ENCODE measurements at places on chromosomes 5 and 9.

DNA sequence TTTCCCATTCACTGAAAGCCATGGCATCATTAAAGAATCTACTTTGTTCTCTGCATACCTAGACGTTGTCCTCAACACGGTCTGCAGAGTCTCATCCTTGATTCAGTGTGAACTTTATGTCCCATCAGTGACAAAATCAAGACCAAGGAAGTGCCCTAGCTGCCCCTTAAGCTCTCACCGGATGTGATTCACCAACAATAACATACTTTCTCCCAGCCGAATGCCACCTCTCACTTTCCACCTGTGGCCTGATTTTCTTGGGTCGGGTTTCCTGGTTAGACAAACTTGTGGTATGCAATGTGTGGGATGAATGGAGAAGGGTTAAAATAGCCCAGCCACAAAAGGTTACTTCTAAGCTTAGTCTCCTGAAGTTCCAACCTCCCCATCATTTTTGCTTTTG, 145.3 kb upstream of the PAPPA start:
- DNase-seq = no peak

GRCh38 chr5:169272731-169273427, 28.1 kb downstream of the SLIT3 start:
- DNase-seq = no peak

GRCh38 chr5:54007827-54008777, 302.3 kb downstream of the ARL15 start:
- no peak for DNase-seq

- no peak for DNase-seq
These were observed 13.6 kb upstream of the ERMP1 start for GRCh38 chr9:5846501-5846921.

DNA sequence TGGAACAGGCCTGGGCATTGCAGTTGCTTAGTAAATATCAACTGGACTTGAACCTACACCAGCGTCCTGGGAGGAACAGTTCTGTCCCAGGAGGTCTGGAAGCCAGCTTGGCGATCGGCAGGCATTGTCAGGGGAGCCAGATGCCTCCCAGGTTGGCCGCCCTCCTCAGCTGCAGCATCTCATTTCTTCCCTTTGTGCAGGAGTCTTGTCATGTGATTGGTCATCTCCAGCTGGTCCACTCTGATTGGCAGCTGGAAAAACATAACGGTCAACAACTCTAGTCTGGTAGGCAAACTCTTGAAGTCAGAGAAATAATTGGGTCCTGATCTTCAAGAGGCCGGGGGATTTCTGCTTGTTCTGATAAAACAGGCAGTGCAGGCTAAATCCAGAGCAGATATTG, 29.6 kb upstream of the NCS1 start:
- DNase-seq = no peak

DNA sequence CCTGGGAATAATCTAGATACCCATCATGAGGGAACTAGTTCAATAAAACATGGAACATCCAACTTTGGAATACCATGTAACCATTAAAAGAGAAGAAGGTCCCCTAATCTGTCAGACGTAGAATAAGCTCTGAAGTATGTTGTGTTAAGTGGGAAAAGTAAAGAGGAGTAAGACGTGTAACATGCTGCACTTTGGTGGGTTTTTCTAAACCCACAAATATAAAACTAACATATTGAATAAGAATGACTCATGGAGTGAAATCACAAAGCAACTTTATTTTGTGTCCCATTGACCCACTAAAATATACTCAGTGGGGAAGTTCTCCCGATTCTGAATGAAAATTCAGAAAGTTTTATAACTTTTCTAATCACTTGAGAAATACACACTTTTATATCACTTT, 67.9 kb upstream of the PIK3R1 start:
- no peak for DNase-seq

DNA sequence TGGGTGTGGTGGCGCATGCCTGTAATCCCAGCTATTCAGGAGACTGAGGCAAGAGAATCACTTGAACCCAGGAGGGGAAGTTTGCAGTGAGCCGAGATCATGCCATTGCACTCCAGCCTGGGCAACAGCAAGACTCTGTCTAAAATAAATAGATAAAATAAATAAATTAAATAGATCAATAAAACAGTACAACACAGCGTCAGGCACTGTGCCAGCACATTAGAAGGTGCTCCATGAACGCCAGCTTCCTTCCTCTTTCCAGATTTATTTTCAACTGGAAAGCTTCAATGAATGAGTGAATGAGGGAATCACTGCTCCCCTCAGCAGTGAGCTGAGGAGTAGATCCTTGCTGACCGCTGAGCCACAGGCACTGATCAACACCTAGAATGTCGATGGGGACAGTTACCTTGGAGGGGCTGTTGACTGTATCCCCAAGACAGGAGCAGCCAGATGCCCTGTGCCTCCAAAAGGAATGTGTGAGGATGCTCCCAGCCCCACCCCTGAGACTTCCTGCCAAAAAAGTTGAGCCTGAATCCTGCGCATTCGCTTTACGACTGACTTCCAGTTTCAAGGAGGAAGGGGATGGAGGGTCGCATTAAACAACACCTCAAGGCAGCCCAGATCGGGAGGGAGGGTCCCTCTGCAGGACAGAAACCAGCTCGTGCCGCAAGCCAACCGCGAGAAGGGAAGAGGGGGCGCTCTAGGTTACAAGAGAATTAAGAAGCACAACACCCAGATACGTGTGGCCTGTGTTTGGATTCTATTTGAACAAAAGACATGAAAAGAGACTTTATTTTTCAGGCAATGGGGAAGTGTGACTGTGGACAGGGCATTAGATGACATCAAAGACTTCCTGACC, 54.0 kb upstream of the CNOT6 start:
- no peak for DNase-seq

GRCh38 chr9:89543111-89543510, 45.2 kb upstream of the SEMA4D start:
- DNase-seq = no peak

DNA sequence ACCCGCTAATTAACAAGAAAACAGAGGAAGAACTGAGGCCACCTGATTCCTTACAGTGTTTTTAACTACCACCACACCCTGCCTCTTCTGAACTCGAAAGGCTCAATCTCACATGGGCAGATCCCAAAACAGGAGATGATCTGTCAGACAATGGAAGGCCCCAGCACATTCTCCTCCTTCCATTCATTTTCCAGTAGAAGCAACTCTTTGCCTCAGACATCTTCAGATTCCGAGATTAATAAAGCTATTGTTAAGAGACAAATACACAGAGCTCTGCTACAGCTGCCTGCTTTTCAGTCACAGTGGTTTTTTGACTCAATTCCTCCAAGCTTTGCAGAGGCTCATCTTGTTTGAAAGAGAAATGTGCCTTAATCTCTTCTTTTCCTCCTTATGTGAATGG, 127.2 kb upstream of the ADAMTSL1 start:
- no peak for DNase-seq

GRCh38 chr9:80387828-80388227, 816.1 kb downstream of the TLE4 start:
- no peak for DNase-seq

DNA sequence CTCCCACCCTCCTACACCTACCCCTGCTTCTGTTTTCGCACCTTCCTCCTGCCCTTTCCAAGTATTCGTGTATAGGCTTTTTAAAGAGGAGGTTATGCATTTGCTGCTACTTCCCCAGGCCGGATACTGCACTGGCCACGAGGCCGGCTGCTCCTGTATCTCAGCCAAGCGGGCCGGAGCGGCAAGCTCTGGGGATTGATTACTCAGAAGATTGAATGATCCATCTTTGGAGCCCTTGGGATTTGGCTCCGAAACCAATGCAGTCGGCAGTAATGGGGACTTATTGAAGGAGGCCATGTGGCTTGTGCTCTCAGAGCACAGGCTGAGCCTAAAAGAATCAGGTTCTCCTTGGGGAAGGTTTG, 405.3 kb downstream of the TLE4 start:
- no peak for DNase-seq

- no peak for DNase-seq
These were observed 145.6 kb downstream of the XRCC4 start for GRCh38 chr5:83222906-83223305.

- DNase-seq = no peak
These were observed 1046.2 kb downstream of the CDH12 start for GRCh38 chr5:21806943-21807342.

DNA sequence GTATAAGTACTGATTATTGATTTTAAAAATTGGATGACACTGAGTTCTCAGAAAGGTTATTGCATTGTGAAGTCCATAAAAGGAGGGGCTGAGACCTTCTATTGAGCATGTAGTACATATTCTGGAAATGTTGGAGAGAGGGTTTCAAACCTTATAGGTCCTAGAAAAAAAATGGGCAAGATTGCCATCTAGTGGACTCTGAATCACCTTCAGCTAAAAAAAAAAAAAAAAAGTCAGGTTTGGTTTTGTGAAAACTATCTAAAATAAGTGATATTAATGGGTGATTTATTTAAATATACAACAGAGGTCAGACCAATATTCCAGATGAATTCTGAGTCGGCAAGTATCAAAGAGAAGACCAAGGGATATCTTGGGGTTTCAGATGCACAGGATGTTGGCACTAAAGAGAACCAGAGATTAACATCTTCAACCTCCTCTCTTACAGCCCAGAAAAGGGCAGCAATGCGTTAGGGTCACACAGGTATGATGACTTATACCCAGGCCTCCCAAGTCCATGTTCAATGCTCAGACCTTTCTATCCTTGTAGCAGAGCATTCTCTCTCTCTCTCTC, 109.8 kb upstream of the NMUR2 start:
- no peak for DNase-seq

DNA sequence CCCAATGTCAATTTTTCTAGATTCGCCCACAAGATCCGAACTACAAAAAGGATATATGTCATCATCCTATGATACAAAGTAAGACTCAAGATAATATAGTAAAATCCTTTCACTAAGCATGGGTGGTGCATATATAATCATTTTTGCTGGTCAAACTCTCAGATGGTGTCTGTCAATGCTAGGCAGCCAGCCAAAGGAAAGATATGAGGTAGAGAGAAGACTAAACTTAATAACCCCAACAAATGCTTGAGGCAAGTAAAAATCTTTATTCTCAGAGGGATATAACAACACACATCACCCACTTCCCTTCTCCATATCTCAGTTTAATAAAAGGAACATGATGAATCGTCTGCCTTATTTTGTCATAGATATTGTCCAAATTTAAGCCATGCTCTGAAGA, 841.2 kb upstream of the DMAC1 start:
- DNase-seq = no peak

DNA sequence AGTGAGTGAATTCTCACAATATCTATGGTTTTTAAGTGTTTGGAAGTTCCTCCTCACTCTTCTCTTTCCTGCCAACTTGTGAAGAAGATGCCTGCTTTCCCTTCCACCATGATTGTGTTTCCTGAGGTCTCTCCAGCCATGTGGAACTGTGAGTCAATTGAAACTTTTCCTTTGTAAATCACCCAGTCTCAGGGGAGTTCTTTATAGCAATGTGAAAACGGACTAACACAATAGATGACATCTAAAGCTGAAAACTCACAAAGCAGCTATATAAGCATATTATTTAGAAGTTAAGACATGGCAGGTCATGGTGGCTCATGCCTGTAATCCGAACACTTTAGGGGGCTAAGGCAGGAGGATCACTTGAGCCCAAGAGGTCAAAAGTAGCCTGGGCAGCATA, 130.2 kb downstream of the ARRDC3 start:
- no peak for DNase-seq

DNA sequence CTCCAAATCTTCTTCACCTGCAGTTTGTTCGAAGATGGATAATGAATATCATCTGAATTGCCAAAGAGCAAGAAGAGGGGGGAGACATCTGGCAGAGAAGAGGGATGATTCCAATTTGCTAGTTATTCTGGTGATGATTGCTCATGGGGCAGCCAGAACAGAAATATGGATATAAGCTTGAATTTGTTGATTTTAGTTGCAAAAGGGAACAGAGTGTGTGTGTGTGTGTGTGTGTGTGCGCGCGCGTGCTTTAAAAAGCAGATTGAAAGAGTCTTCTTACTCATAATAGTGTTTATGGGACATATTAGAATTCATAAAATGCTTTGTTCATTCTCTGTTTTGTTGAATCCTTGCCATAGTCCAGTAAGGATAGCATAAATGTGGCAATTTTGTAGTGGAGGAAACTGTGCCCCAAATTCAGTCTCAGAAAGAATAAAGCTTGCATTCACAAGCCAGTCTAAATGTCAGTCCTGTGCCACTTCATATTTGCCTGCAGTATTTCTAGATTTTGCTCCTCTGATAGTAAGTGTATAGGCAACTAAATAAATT, 436.3 kb upstream of the KLF4 start:
- DNase-seq = no peak

DNA sequence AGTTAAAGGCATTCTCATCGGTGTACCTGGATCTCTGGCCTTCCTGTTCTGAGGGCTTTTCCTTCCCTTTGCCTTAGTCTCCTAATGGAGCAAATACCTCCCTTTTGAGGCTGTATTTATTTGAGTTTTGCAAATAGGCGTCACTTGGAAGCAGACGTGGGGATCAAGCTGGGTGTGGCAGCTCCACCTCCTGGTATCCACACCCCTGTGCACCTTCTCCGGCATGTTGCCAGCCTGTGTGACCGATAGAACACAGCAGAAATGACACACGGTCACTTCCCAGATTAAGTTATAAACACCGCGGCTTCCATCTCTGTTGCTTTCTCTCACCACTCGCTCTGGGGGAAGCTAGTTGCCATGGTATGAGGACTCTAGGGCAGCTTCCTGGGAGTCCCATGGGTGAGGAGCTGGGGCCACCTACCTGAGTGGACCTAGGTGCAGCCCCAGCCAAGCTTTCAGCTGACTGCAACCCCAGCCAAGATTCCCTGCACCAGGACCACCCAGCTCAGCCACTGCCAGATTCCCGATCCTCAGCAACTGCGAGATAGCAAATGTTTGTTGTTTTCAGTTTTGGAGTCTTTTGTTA, 214.4 kb upstream of the MVB12B start:
- DNase-seq = no peak

GRCh38 chr5:133433641-133434040, 178.7 kb downstream of the FSTL4 start:
- no peak for DNase-seq

- no peak for DNase-seq
These were observed 33.2 kb upstream of the DMXL1 start for GRCh38 chr5:119037496-119038215.

- DNase-seq = no peak
These were observed 466.0 kb downstream of the CAAP1 start for GRCh38 chr9:26426551-26427131.

DNA sequence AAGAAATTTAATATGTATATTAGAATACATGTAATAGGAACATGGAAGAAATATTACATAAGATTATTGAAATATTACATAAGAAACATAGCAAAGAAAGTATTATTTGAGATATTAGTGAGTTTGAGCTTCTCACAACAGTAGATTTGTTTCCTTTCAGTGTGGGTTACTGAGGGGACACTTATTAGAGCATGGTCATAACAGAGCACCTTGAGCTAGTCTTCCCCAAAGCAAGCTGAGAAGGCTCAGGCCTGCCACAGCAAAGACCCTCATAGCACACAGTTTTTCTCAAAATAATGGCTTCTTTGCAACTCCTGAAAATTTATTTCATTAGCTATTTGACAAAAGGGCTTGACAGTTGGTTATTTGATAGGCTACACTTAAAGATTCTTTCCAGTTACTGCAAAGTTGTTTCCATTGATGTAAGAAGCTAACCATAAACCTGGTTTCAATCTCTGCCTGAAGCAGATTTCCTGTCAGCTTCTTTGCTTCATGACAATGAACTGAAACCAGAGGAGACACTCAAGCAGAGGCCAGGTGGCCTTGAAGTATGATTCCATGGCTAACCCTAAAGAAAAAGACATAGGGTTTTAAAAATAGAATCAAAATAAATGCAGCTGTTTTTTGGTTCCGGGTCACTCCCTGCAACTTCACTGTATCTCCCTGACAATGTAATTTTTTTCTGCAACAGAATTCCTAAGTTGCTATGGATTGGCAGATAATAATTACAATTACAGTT, 68.6 kb downstream of the ERMP1 start:
- DNase-seq = no peak

- DNase-seq = no peak
These were observed 35.3 kb downstream of the ZDHHC11B start for GRCh38 chr5:749101-749670.

Measured in activated naive CD4-positive, alpha-beta T cell (primary cell).